ENCODE measurements at places on chromosomes 2 and 18.
A peak's percentile ranks its signal among the peaks of the same experiment; 100 is the strongest.

GRCh38 chr2:69382547-69382946 is 4.5 kb downstream of the GFPT1 start:
- DNase-seq, result no peak

- no peak for DNase-seq
These were observed 13.5 kb upstream of the HS6ST1 start for GRCh38 chr2:128332091-128332634.

DNA sequence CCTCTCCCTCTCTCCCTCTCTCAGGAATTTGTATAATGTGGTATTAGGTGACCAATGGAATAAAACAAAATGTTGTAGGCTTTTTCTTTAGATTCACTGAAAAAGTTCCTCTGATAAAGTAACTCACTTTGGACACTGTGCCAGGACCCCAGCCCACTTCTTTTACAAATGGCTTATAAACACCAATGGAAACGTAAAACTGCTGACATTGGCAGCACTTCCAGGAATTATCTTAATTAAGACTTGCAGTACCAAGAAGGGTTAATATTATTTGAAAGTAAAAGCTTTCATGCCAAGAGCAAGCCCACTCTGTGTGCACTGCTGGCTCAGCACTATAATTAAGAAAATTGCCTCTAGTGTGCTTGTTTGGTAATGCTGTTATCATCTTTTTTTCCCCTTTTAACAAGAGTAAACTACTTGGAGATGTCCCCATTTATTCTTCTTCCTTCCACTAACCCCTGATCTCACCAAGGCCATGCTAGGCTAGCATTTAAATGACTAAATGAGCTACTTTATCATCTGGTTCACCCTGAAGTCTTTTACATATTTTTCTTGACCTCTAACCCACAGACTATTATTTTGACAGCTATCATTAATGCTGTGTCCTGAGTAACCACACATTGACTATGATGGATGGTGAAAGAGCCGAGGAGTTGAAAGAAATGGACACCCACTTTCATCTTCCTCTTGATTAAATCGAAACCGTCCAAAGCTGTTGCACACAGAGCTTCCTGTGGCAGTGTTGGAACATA is 232.2 kb upstream of the ETAA1 start:
- peak; percentile 44 for DNase-seq

DNA sequence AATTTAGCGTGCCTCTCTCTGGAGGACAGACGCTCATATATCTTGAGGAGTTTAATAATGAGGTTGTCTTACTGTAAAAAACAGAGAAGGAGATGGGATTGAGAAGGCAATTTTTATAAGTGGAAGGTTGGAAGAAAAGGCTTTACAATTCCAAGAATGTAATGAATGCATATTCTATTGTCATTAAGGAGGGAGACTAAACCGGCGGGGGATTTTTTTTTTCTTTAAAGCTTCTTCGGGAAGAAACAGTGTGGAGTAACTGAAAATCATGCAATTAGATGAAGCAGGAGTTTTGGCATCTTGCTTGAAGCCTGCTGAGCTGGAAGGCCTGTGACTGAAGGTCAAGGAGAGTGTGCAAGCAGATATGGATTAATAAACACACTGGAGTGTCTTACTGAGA is 124.4 kb downstream of the HRH4 start:
- no peak for DNase-seq

DNA sequence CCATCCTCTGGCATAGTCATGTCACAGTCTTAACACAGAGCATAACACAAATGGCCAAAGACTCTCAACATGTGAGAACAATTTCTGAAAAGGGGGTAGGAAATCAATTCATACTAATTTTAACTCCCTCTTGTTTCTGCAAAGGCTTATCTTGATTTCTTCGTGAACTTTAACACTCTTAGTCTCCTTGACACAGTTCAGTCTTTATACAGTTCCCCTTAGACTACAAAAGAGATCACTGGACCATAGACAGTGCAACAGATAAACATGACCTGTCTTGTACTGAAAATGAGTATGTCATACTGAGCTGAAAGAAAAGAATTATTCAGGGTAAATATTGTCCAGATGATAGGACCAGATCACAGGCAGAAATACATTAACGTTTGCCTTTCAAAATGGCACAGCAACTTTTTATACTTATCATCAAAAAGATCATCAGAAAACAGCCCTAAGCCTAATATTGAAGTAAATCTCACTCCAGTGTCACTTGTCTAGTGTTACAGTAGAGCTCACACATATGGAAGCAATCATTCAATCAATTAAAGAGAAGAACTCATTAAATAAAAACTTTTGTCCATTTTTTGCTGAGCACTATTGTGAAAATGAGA is 56.4 kb upstream of the VRK2 start:
- DNase-seq, result no peak

- DNase-seq, result no peak
These were observed 121.2 kb downstream of the TXNL1 start for GRCh38 chr18:56517196-56517595.

DNA sequence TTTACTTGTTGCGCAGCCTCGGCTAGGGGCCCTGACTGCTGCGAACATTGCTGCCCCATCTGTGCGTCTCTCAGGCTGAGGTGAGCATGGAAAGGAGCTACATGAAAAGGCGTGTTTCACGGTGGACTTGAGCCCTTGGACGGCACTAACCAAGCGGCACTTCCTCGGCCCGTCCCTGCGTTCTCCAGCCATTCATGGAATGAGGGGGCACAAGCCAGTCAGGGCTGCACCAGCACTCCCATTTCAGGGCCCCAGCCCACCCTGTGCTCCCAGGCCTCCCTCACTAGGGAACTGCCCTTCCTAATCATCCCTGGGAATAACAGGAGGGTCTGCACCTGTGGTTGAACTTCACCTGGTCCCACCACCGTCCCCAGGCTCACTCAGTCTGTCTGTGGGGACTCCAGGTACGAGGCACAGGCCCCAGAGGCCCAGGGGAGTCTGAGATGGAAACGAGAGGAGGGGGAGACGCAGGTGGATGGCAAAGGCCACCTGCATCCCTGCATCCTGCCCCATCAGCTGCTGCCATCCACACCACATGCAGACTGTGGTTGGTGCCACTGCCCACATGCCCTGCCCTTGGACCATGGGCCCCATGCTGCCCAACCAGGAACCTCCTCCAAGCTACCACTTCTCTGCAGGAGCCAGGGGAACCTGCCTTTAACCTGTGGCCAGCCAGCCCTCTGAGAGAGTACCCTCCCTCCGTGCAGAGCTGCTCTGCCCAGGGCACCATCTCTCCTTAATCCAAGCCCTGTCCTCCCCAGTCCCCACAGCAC is 99.7 kb downstream of the EIPR1 start:
- no peak for DNase-seq

- DNase-seq, result no peak
These were observed 5.1 kb upstream of the SMAD7 start for GRCh38 chr18:48955830-48956261.

- DNase-seq, result no peak
These were observed 47.4 kb downstream of the VWA3B start for GRCh38 chr2:98134172-98135005.

- no peak for DNase-seq
These were observed 8.8 kb downstream of the FZD7 start for GRCh38 chr2:202042444-202042843.

GRCh38 chr2:100188326-100188725 is 45.9 kb upstream of the AFF3 start:
- DNase-seq, result no peak

- no peak for DNase-seq
These were observed 95.9 kb upstream of the CELF4 start for GRCh38 chr18:37661478-37661877.
